Activated CD4-positive, alpha-beta T cell treated with anti-CD3 and anti-CD28 coated beads for 36 hours (primary cell): ENCODE measurements at places on chromosomes 5 and 9.

DNA sequence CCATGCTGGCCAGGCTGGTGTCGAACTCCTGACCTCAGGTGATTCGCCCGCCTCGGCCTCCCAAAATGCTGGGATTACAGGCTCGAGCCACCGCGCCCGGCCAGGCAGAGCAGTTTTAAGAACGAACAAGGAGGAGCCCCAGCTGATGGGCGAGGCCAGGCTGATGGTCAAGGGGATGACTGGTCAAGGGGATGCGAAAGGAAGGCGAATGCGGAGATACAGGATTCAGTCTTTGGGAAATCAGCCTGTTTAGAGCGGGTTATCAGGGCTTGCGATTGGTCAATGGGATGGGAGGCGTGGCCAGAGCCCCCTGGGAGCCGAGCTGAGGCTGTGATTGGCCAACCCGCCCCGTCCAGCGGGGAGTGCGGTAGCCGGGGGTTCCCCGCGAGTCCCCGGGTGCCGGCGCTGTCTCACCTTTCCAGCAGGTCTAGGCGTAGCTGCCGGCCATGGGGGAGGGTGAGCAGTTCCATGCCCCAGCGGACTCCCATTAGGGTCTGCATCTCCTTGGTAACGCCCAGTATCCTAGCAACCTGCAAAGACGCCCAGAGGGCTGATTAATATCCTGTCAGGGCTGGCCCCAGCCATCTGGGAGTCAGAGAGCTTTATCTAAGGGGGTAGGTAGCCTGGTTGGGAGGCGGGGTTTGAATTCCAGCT is 7.5 kb upstream of the TOR2A start:
- no peak for DNase-seq

DNA sequence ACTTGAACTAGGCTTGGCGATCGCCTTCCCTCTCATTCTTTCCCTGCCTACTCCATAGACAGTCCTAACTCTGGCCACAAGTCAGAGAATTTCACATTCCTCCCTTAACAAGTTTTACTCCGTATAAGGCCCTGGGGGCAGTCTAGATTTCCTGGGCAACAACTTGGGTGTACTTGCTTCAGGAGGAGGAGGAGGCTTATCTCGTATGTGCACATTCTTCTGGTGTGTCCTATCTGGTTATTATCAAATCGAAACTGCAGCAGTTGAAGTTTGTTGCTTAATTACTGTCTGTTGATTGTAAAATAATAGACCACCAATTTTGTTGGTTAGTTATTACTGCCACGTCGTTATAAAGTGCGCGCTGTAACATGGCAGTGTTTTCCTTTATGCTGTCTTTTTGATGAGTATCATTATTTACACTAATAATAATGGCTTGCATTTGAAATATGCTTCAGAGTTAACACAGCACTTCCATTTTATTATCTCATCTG is 42.0 kb downstream of the PIP5K1B start:
- DNase-seq: no peak

DNA sequence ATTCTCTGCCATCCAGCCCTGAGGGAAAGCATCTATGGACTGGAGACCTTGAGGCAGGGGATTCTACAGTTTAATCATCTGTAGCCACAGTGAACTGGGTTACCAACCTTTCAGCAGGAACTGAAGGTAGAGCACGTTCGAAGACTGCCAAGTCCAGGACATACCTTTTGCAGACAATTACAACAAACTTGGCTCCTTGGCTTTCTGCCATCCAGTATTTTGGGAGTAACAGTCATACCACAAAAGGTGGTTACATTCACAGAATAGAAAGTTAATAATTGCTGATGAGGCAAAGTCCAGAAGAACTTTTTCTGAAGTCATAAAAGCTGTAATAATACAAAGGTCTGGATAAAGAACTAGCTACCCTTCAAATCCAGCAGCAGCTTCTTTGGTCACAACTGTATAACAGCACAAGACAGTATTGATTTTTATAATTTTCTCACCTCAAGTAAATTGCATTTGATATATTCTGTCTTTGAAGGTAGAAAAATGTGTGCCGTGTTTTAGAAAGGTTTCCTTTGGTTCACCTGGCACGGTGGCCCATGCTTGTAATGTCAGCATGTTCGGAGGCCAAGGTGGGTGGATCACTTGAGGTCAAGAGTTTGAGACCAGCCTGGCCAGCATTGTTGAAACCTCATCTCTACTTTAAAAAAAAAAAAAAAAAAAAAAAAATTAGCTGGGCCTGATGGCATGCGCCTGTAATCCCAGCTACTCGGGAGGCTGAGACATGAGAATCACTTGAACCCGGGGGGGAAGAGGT is 236.6 kb downstream of the NR3C1 start:
- no peak for DNase-seq

DNA sequence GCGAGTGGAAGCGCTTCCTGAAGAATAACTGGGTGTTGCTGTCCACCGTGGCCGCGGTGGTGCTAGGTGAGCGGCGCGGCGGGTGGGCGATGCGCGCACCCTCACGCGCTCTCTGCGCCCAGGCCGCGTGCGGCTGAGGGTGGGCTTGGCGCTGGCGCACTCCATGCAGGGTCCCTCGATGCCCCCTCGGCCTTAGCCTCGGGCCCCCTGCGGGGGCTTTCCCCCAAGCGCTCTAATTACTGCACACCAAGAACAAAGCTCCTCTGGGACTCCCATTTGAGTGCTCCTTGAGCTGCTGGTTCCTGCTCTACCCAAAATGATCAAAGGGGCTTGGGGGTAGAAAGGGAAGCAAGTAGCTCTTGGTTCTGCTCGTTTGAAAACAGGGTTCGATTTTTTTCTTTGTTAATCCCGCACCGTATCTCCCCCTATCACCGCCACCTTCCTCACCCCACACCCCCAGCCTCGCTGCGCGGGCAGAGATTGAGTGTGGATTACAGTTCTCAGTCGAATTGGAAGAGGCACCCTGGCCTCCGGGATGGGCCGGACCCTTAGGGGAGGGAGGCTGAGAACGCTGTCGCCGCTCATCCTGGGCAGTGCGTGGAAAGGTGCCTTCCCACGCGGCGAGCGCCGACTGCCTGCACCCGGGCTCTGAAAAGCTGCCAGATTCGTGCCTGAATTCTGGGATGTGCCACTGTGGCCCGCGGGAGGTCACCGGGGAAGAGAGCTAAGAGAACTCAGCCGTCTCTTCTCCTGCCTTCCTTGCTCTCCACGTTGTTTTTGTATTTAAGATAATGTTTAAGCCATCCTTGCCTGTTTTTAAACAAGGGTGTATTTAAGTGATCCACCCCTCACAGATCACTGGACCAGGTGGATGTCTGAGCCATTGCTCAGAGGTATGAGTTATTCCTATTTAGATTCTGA is 697 bp downstream of the SLC1A1 start:
- peak; percentile 10 for DNase-seq
